Effector CD8-positive, alpha-beta T cell (primary cell): ENCODE measurements at places on chromosomes 1 and 21.

GRCh38 chr1:42482635-42483153, 19.6 kb downstream of the CCDC30 start:
- DNase-seq = no peak

DNA sequence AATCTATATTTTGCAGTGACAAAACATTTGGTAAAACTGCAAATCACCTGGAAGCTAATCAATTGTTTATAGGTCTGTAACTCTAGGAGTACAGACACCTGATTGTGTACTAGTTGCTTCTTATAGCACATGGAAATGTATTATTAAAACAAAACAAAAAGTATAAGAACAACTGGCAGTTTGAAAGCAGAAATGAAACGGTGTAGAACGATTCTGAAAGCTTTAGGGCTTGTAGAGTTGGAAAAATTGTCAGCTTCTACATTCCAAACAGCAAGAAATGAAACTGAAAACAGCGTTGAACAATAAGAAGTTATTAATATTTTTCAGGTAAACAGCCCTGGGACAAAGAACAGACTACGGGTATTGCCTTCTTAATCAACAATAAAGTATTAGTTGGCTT, 273.3 kb downstream of the OLFM3 start:
- DNase-seq = no peak

- no peak for DNase-seq
These were observed 118.4 kb downstream of the CRYAA start for GRCh38 chr21:43287111-43287760.

GRCh38 chr1:214429951-214430770, 121.2 kb downstream of the PTPN14 start:
- no peak for DNase-seq

- no peak for DNase-seq
These were observed 42.4 kb downstream of the PKP1 start for GRCh38 chr1:201325678-201326060.

DNA sequence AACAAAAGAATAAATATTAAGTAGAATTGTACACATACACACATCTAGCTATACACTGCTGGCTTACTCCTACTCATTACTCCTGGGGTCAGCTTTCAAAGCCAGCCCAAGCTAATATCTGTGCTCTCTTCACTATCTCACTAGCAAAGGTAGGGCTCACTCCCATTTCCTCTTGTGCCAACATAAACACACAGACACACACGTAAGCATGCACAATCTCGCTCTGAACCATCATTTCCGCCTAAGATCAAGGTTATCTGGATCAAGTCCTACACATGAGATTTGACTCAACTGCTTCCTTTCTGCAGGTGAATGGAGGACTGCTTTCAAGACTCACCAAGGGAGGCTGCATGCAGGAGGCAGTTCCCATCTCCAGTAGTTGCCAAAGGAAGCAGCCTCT, 28.8 kb upstream of the MTMR11 start:
- no peak for DNase-seq

DNA sequence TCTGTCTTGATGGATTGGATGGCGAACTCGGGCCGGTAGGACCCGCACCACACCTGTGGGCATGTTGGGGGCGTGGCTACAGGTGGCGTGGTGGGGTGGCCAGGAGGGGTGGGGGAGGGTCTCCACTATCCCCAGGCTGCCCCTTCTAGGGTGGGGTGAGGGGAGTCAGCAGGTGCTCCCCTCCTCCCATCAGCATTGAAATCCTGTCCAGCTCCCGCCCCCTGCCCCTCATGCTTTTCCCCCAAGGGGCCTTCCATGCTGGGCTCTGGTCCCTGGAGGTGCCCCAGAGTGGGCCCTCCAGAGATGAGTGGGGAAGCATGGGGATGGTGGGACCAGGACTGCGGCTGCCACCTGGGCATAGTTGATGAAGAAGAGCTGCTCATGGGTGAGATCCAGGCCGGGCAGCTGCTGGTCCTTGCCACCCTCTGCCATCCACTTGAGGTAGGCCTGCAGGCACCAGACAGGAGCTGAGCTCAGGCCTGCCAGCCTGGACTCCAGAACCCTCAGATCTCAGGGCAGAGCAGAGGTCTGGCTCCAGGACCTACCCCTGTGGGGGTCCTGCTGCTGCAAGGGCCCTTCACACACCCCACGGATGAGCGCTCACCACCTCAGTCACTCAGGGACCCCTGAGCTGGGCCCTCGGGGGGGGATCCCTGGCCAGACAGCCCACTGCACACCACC, 5.1 kb downstream of the PRXL2B start:
- DNase-seq = no peak

DNA sequence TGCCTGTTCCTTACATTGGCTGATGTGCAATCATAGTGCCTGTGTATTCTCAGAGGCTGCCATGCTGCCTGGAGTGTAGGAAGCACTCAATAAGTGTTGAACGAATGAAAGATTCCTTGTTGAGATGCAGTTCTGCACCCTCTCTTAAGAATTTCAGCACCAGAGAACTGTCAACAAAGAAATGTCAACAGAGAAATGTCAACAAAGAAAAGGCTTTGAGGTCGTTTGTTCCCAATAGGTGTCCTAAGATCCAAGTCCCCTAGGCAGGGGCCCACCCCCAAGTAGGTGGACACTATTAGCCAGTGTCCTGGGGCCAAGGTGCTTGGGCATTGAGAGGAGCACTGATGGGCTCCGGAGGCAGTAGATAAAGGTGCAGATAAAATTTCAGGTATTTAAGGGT, 12.6 kb downstream of the KCND3 start:
- no peak for DNase-seq

DNA sequence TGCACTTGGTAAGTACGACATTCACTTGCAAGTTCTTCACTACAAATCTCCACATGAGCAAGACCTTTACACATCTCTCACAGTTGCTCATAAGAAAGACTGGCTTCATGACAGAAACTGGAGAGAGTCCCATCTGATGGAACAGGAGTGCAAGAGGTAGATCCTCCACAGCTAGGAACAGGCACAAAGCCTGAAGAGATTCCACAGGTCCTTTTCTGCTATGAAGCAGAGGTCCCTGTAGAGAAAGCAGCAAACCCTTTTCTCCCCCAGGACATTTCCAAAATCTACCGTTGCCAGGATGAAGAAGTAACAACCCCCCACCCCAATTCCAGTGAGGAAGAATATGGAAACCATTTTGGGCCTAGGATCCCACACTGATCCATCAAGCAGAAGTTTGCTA, 47.3 kb downstream of the EIF4G3 start:
- no peak for DNase-seq

DNA sequence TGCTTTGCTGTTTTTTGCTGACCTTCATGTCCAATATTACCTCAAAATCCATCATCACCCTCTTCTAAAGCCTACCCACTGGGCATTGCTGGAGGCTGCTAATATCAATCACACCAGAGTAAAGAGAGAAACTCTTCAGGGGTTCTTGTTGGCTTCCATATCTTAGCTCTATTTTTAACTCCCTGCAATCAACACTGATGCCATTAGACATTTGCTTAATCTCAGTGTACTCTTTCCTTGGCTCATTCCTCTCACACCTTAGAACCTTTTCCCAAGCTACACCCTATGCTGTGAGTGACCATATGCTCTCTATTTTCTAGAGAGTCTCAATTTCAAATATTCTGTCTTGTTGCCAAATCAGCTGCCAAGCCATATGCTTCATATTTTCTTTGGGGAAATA, 40.6 kb upstream of the RABGAP1L start:
- no peak for DNase-seq

DNA sequence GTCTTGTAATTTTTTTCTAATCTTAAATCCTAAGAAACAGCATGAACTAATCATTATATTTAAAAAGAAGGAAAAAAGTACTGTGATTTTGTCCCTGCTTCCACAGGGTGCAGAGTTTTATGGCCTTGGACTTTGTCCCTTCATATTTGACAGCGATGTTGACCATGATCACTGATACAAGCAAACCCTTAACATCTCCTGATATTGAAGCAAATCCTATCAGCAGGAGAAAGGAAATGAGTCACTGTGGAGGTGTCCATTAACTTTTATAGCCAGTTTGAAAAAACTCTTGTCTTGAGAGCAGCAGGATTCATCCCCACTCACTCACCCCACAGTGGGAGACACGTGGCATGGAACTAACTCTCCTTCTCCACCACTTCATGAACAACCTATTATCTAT, 5.1 kb upstream of the REG4 start:
- no peak for DNase-seq
